Mucosa of descending colon (tissue), 3 donors: ENCODE measurements at places on chromosomes 13 and 19. TPM values are rescaled to one million over a fixed set of nuclear protein-coding genes. Genes with fewer than 3 reads are reported as not detected.

GRCh38 chr13:26074706-26075105, 22.9 kb upstream of the SHISA2 start:
- DNase-seq, result no peak

DNA sequence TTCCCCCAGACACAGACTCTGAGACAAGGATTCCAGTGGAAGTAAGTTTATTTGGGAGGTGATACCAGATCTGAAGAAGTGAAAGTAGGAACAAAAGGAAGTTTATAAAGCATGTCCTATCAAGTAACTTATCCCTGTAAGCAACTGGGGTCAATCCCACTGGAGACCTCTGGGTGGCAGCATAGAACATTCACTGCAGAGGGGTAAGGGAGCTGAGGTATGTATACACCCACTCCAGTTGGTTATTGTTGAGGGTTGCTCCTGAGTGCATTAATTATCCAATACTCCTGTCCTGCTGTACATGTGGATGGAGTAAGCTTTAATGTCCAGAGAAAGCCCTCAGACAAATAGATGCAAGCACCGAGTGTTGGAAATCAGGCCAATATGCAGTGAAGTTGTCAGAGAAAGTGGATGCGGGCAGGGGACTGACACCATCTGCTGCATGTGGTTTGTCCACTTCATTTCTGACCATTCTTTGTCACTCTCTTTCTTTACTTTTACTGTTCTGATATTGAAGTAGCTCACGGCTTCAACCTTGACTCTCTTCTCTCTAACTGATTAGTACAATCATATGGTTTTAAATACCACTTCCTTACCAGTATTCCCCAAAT, 46.7 kb downstream of the NOTCH3 start:
- DNase-seq, result peak; percentile 39

- no peak for DNase-seq
These were observed 30.4 kb downstream of the SLC25A15 start for GRCh38 chr13:40819797-40820315.

DNA sequence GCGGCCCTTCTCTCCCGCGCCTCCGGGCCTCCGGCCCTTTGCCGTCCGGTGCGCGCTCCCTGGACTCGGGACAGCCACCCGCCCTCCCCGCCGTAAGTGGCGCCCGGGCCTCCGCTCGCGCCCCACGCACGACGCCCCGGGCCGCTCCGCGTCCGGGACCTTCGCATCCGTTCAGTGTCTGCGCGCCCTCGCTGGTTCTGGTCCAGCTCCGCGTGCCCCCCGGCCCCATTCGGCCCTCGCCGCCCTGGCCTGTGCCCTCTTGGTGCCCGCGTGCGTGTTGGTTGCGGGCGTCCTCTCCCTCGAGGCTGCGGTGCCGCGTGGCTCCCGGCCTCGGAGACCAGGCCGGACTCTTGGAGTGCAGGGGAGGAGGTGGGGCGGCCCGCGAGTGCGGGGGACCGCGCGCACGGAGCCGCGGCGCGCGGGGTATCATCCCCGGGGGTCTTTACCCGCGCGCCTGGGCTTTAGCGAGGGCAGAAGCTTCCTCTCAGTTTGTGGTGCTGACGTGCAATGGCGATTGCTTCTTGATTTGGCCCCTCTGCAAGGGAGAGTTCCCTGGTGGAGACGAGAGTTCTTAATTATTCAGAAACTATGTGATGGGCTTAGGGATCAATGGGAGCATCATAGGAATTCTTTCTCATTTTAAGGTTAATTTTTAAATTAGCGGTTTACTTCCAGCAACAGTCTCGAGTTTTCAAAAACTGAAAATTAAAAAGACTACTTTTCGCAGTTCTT, 757 bp downstream of the WASF3 start:
- DNase-seq, result no peak

DNA sequence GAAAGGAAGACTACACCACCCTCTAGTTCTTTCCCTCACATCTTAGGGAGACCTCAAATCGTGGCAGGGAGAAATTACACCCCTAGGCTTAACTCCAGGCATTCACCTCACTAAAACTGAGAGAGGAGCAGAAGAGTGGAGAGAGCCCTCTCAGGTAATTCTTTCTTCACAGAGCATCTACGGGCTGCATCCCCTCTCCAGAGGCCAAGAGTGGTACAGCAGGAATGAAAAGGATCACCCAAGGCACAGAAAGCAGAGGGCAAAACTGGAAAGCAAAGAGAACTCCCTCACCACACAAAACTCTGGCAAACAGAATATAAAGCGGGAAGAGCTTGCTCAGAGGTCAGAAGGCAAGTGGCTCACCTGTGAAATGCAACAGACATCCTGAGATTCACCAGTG, 661.2 kb downstream of the TBC1D4 start:
- DNase-seq, result no peak

GRCh38 chr13:100521851-100522617, 66.6 kb downstream of the GGACT start:
- no peak for DNase-seq

The OCEL1 gene
- 58.4 TPM for total RNA-seq
